ENCODE measurements at places on chromosomes 12 and 14. TPM values are rescaled to one million over a fixed set of nuclear protein-coding genes. Genes with fewer than 3 reads are reported as not detected.
A peak's percentile ranks its signal among the peaks of the same experiment; 100 is the strongest.

- no peak for DNase-seq
Observed at GRCh38 chr14:54166049-54166950, 209.7 kb upstream of the BMP4 start.

- DNase-seq = no peak
Observed at GRCh38 chr14:97021001-97021400, 223.8 kb downstream of the VRK1 start.

ATL1 gene
- total RNA-seq = 3.1 TPM

DNA sequence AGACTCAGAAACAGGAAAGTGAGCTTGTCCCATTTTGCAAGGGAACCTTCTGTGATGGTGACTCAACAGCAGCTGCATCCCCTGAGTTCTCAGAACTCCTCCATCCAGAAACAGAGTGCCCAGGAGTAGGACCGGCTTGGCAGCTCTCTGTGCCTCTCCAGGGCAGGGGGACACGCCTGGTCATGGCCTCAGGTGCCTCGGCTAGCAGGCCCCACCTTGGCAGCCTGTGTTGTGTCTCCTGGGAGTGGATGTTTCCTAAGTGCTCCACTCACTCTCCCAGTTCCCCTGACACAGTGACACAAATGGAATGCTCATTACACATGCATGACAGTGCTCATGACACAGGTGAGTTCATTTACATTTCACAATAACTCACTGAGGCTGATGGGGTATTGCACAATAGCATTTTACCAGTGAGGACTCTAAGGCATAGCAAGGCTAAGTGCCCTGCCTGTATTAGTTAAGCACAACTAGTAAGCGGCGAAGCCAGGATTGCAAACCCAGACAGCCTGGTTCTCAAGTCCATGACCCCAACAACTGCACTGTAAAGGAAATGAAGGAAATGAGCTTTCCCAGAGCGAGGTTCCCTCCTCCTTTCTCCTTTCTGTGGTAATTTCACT, 47.4 kb downstream of the CALM1 start:
- DNase-seq = no peak

CCDC92 gene
- 41.3 TPM for total RNA-seq

DNA sequence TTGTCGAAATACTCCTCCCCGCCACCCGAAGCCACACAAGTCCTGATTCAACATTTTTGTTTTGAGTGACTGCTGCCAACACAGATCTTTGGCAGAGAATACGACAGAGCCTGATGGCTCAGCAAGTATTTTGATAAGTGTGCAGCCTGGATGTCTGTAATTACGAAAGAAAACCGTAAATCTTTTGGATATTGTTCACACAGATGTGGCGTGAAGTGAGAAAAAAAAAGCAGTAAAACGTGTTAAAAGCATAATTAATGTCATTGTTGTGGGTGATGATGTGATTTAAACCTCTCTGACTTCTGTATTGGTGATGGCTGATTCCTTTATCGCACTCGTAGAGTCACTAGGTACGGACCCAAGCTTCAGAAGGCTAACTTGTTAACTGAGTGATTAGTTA, 98.7 kb downstream of the PHETA1 start:
- no peak for DNase-seq

TAS2R42 gene
- total RNA-seq = not detected

ETFRF1 gene
- 5.2 TPM for total RNA-seq

POTEG gene
- total RNA-seq = not detected

DNA sequence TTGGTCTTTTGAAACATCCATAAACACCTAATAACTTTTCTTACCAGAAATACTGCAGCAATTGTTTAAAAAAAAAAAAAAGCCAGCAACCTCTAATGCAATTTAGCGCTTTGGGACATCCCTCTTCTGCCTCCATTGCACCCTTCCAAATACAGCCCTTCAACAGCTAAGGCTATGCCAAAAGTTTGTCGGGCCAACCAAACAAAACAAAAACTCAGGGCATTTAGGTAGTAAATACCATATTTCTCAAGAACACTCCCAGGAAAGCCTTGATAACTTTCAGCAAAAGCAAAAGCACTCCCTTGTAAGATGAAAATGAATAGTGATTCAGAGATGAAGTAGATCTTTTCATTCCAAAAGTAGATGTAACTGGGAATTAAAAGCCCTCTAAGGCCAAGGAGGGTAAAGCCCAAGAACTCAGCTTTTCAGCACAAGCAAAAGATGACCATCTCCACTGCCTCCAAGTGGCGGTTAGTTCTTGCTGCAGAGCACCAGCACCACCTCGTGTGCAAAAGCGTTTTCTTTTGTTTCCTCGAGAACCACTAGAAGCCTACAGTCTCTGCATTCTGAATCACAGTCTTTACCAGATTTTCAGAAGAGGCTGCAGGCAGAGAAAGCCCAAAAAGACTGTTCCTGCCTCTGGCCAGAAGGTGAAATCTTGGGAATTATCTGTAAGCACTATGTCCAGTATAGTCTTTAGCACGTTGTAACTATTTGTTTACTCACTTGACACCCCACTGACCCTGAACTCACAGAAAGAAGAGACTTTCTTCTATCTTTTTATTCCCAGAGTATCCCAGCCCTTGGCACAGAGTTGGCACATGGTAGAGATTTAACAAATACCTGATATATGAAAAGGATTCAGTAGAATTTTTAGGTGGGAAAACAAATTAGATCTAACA, 53.1 kb downstream of the SIX6 start:
- no peak for DNase-seq

DNA sequence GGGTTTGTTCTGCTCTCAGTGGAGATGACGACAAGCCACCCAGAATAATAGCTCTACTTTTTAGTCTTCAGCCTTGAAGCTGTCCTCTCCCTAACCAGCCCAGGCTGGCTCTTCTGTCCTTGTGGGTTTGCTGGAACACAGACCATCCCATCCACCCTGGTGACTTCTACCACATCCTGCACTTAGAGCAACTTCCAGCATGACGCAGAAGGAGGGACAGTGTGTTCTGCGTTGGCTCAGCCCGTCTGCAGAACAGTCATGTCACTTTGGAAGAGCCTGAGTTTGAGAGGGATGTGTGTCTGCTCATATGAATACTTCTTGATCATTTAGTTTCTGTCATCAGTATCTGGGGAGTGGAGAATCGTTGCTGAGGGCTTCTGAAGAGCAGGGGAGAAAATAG, 198.0 kb downstream of the CACNA1C start:
- no peak for DNase-seq

GRCh38 chr12:56574210-56574609, 52.6 kb downstream of the RBMS2 start:
- no peak for DNase-seq

ZC2HC1C gene
- total RNA-seq = 3.2 TPM

DNA sequence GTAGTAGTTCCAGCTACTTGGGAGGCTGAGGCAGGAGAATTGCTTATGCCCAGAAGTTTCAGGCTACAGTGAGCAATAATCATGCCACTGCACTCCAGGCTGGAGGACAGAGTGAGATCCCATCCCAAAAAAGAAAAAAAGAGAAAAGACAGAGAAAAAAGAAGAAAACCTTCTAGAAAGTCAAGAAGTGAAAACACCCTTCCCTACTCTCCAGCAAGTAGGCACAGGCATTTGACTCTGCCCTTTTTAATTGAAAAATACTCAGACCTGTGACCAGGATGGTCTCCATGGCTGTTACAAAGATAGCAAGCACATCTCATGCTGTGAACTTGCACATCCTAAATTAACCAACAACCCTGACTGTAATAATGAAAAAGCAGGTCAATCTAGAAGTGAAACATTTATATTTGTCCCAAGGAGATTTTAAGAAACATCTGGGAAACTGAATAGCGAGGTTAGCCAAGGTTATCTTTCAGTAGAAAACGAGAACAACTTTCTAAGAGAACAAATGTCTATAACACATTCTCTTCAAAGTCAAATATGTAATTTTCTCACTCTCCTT, 2.0 kb downstream of the TMTC1 start:
- DNase-seq = no peak

- peak; percentile 88 for DNase-seq
Observed at GRCh38 chr12:108633534-108634248, at the start of gene SELPLG. Gene SELPLG (minus strand): TSS chr12:108633894. CDS start chr12:108624307, 9,587 bp downstream.

TSPAN19 gene
- 0.76 TPM for total RNA-seq

GRCh38 chr12:75727577-75727976, 216.2 kb upstream of the KRR1 start:
- DNase-seq = no peak

DNA sequence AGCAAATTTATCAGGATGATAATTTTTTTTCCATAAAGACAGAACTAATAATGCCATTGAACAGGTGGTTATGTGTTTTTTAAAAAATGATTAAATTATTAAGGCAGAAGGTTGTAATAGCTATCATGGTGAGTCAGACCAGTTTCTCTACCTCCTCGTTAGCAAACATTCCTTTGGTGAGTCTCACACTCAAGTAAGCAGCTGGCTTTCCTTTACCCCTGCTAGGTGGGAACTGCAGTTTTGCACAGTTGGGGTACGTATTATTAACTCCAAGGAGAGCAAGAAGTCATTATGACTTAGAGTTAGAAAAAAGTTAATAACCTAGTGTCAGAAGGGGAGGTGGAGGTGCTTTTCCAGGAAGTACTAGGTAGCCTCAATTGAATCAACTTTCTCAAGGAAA, 165.3 kb downstream of the SNAPC1 start:
- DNase-seq = no peak

Data from upper lobe of left lung (tissue), 6 donors.